Brain (organoid and tissue), 16 donors: ENCODE measurements at places on chromosomes 3 and 15. TPM values are rescaled to one million over a fixed set of nuclear protein-coding genes. Genes with fewer than 3 reads are reported as not detected.

DNA sequence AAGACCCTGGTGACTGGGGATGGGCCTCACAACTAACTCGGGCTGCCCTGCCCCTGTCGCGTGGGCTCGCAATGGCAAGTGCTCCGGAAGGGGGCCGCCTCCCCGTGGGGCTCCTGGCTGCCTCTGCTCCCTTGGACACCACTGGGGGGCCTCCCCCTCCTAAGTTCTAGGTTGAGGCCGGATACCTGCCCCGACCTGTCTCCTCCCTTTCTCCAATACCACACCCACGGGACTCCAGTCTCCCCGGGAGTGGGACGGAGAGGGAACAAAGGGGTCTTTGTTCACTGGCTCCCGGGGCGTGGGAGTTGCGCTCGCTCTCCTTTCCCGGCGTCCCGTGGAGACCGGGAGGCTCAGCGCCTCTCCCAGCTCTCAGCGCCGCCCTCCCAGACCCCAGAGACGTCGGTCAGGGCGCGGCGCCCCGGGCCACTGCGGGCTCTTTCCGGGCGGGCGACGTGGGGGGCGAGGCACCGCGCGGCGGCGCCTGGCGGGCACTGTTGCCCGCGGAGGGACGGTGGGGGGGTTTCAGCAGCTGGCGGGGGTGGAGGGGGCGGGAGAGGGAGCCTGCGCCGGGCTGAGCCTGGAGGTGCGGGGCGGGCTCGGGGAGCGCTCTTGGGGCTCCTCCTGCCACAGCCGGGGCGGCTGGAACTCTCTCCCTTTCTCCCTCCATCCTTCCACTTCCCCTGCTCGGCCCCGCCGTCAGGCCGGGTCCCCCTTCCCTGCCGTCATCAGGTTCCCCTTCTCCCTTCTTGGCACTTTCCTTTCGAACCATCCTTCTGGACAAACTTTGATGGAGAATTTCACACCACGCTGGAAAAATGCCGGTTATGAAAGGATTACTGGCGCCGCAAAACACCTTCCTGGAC, at the start of gene KCNH8:
KCNH8 (plus strand) TSS at position 606 of the 863 bp plus-strand sequence; CDS start at position 816, 210 bp downstream.
- DNase-seq = peak; percentile 76

GRCh38 chr3:143650827-143651226, 197.4 kb downstream of the SLC9A9 start:
- DNase-seq = no peak

CPLX3 gene
- 2.1 TPM for polyA plus RNA-seq

GRCh38 chr15:80567721-80568157, 127.4 kb upstream of the ABHD17C start:
- DNase-seq = peak; percentile 85

GRCh38 chr15:39934397-39935071, 619 bp downstream of the EIF2AK4 start:
- no peak for DNase-seq

- no peak for DNase-seq
Measured at GRCh38 chr3:34305266-34305665, 506.8 kb downstream of the PDCD6IP start.

- peak; percentile 62 for DNase-seq
Measured at GRCh38 chr3:45499529-45499928, 95.0 kb upstream of the LIMD1 start.

- no peak for DNase-seq
Measured at GRCh38 chr3:195729476-195730251, 8.9 kb downstream of the MUC20 start.

GRCh38 chr3:124316034-124316287, 324.0 kb upstream of the ROPN1 start:
- no peak for DNase-seq

GRCh38 chr15:77518458-77518857, 97.8 kb downstream of the HMG20A start:
- no peak for DNase-seq

GRCh38 chr3:52339612-52340011, 23.5 kb downstream of the DNAH1 start:
- DNase-seq = peak; percentile 96

DNA sequence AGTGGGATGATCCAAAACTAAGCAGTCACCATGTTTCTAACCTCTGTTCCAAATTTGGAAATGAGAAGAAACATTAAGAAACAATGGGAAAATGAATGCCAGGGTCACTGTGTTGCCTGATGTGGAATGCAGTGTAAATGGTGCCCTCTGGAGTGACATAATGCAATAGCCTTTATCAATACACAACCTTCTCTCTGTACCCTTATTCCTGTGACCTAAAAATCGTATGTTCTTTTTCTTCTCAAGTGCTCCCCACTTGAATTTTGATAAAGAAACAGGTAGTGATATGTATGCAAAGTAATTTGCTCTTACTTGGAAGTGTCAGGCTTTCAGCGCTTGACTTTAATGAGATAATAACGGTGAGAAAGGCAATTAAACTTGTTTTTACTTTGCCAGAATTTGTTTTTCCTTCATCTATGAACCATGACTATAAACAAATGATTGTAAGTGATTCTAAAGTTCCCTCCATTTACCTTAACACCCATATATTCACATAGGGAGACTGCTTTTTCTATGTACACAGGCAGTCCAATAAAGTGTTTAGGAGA, 145.8 kb upstream of the THRB start:
- peak; percentile 29 for DNase-seq

TGM5 gene
- not detected for polyA plus RNA-seq

DNA sequence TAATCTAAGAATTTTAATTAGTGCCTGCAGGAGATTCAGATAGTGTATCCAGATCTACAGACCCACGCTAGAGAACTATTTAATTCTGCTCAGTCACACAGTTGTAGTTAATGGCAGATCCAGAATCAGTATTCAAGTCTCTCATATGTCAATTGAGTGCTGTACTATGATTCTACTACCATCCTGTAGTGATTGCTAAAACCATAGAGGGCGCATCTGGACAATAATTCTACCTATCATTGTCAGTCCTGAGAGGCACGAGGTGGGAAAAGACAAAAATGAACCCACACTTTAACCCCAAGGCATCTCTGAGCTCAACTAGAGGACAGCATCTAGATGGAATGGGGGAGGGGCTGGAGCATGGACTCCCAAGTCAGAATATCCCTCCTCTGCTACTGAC, 22.7 kb downstream of the DHX36 start:
- peak; percentile 8 for DNase-seq

SHC4 gene
- polyA plus RNA-seq = 0.78 TPM

DNA sequence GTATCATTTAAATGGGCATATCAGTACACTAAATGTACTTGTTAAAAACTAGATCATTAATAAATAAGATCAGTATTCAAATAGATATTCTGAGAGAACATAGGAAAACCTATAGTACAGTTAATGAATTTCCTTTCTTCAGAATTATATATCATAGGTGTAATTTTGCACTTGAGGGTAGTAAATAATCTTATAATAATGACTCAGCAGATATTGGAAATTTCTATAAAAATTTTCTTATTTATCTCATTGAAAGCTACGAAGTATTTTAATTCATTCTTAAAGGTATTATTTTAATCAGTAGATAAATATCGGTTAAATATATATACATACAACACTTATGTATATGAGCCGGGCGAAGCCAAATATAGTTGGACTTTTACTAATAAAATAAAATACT, 300.9 kb upstream of the SOX2 start:
- no peak for DNase-seq

DNA sequence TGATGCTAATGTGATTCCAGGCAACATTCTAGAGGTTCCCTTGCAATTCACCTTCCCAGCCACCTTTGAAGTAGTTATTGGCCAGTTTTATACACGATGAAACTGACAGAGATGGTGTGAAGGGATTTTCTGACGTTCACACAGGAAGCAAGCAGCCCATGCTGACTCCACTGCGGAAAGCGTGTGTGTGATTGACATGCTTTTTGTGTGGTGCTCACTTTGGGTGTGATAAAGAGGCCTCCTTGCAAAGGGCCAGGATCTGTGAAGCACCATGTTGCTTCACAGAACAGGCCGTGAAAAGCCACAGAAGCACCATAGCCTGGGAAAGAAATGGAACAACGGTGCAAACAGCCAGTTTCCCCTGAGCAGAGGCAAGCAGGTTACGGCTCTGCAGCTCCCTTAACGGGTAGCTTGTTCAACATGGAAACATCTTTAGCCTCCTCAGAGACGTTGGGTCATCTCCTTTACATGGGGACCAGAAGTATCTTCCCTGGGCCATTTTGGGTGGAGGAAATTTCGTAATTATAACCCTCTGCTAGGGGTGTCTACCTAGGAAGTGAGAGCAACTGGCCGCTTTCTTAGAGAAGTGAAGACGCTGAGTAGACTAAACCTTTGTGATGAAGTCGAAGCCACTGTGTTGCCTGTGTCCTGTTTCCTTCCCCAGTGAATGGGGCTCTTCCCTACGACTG, 108.5 kb downstream of the APBA2 start:
- DNase-seq = peak; percentile 74

DNA sequence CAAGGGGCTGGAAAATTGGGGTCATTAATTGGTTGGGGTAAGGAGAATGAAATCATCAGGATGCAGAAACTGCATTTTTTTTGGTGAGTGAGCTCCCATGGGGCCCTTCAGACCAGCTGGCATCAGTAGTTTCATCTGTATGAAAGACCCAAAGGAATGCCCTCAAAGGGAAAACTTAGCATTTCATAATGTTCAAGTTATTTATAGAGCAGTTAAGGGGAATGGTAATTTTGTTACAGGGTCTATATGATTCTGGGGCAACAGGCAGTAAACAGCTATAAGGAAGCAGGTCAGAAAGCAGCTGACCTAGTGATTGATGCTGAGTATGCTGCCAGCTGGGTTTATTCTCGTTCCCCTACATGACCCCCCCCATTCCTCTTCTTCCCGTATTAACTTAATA, 448.9 kb downstream of the OCA2 start:
- DNase-seq = no peak

GRCh38 chr15:101068961-101069653, 149.9 kb downstream of the LRRK1 start:
- DNase-seq = peak; percentile 46

CLDND1 gene
- polyA plus RNA-seq = 286 TPM

CAPN7 gene
- 5.8 TPM for polyA plus RNA-seq

TLNRD1 gene
- 7.6 TPM for polyA plus RNA-seq

DNA sequence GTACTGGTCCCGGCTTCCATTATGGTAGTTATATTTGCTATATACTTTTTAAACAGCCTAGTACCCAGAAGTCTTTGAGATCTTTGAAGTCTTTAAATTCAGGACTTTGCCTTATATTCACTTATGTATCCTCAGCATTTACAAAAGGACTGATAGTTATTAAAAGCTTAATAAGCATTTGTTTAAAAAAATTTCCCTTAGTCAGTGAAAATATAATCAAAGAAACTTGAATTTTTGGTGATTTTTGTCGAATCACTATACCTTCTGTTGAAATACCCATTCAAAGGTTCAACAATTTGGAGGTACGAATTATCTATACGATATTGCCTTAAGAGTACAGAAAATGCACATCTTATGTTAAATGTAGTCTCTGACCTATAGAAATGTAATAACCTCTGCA, 721.4 kb downstream of the NSUN3 start:
- DNase-seq = no peak
